Left lung (tissue), 14 donors: ENCODE measurements at places on chromosomes 5 and 9. TPM values are rescaled to one million over a fixed set of nuclear protein-coding genes. Genes with fewer than 3 reads are reported as not detected.
A peak's percentile ranks its signal among the peaks of the same experiment; 100 is the strongest.

- no peaks in the 10 kb centered on the region for H3K4me1 ChIP-seq
- H3K27ac ChIP-seq, result no peak overlapping the region
- no peak for DNase-seq
- no peaks in the 10 kb centered on the region for H3K36me3 ChIP-seq
- H3K27me3 ChIP-seq, result peaks cover 11% of the 10 kb centered on the region
These were observed 41.1 kb upstream of the TEX48 start for GRCh38 chr9:114722937-114723620.

DNA sequence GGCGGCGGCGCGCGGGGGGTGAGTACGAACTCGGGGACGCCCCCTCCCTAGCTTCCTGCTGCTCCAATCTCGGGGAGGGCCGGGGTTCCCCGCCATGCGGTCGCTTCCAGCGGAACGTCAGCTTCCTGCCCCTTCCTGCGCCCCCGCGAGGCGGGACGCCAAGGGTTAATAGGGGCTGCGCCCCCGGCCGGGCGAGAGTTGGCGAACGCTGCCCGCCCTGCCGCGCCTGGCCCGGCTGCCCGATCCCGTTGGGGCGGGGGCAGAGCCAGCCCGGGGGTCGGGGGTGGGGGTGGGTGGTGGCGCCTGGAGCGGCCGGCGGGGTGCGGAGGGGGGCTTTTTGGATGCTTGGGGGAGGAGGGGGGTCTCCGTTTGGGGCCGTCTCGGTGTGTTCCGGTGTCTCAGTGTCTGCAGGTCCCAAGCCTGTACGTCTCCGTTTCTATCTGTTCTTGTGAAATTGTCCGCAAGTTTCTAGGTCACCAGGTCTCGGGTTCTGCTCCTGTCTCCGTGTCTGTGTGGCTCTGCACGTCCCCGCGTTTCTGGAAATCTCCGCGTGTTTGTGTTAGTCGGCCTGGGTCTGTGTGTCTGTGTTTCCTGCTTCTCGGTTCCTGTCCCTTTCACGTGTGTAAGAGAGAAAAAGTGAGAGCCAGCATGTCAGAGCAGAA lies 789 bp downstream of the COL27A1 start:
- peak overlapping the region; percentile 47 for H3K4me3 ChIP-seq
- H3K36me3 ChIP-seq, result no peaks in the 10 kb centered on the region
- H3K27me3 ChIP-seq, result peaks cover 63% of the 10 kb centered on the region
- peak overlapping the region; percentile 18 for H3K27ac ChIP-seq

GRCh38 chr9:133335924-133336811 lies at the start of gene SURF6:
Gene SURF6 (minus strand): TSS chr9:133336188. CDS start chr9:133336132, 56 bp downstream.
- no peak within 1 kb of the TSS for H3K27ac ChIP-seq
- peak within 1 kb of the TSS; percentile 94 for H3K4me3 ChIP-seq
- H3K4me1 ChIP-seq, result peaks cover 14% of the 10 kb centered on the region

GRCh38 chr9:136546697-136547501 lies 1.1 kb upstream of the NOTCH1 start:
- DNase-seq, result peak; percentile 74
- H3K4me3 ChIP-seq, result peak overlapping the region; percentile 60
- H3K4me1 ChIP-seq, result peaks cover 73% of the 10 kb centered on the region
- peak overlapping the region; percentile 99 for H3K27ac ChIP-seq

GRCh38 chr9:121818016-121818661 lies 166.7 kb downstream of the DAB2IP start:
- no peaks in the 10 kb centered on the region for H3K27me3 ChIP-seq
- H3K4me1 ChIP-seq, result no peaks in the 10 kb centered on the region
- no peak overlapping the region for H3K27ac ChIP-seq

DNA sequence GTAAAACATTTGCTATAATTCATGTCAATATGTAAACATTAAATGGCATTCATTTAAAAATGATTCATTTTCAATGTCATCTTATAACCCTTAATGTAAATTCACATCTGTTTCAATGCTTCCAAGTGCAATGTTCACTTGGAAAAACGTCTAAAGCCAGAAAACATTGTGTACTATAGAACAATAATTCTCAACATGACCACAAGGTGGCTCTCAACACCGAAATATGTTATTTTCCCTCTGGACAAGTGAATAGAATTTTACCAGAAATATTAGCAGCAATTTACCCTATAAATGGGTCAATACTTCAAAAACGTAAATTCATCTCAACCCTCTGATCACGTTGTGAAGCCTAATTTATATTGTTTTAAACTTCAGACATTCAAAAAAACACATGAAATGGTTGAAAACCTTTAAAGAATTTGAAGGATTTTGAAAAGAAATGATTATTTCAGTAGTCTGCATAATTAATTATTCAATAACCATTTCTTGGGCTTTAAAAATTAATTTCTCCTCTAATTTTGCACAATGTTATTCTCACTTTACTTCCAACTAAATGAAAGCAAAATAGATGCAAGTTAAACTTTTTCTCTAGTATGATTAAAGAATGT lies 11.0 kb downstream of the CDH10 start:
- DNase-seq, result no peak
- H3K27ac ChIP-seq, result no peak overlapping the region
- no peaks in the 10 kb centered on the region for H3K4me1 ChIP-seq
- H3K36me3 ChIP-seq, result no peaks in the 10 kb centered on the region
- no peaks in the 10 kb centered on the region for H3K27me3 ChIP-seq

DNA sequence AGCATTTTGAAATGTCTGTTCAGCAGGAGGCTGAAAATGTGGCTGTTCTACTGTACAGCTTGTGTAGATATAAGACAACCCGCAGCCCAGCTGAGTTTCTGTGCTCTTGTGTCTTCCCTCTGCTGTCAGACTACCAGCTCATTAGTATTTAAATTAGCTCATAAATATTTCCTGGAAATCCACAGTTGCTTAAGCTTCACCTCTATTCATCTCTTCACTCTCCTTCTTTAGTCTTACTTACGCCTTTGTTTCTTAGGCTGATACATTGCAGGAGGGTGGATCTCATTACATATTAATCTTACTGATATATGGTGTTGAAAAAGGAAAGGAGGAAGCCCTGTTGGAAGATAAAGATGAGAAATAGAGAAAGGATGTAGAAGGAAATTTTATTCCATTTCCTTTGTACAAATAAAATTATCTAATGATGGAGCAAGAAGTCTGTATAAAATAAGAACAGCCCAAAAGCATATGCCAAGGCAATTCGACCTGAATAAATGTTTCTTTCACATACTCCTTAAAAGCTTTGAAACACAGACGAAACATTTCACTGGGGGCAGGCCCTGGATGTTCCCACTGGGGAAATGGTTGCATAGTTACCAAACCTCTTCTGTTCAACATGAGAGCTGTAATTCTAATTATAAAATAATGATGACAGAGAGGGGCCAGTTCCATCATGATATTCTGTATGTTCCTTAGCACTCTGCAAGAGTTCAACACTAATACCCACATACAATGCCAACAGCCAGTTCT lies 111.8 kb upstream of the APC start:
- no peaks in the 10 kb centered on the region for H3K4me1 ChIP-seq
- DNase-seq, result no peak
- no peaks in the 10 kb centered on the region for H3K36me3 ChIP-seq
- H3K4me3 ChIP-seq, result no peak overlapping the region
- no peak overlapping the region for H3K27ac ChIP-seq
- peaks cover 4% of the 10 kb centered on the region for H3K27me3 ChIP-seq

The FAM151B gene
- 4.7 TPM for total RNA-seq

DNA sequence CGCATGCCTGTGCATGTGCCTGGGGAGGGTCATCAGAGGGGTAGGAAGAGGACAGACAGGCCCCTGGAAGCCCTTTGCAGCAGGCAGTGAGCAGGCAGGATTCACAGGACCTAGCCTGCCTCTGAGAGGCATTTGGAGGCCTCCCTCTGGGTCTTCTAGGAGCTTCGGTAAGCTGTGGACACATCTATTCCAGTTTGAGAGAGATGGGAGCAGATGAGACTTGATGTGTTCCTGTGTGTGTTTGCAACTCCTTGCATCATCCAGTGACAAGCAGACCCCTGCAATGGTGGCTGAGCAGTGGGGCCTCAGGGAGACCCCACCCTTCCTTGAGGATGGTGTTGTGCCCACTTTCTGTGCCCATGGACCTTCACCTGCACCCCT lies 64.0 kb downstream of the GADD45G start:
- H3K27me3 ChIP-seq, result no peaks in the 10 kb centered on the region
- peaks cover 22% of the 10 kb centered on the region for H3K4me1 ChIP-seq
- H3K4me3 ChIP-seq, result no peak overlapping the region
- H3K27ac ChIP-seq, result no peak overlapping the region
- H3K36me3 ChIP-seq, result no peaks in the 10 kb centered on the region

DNA sequence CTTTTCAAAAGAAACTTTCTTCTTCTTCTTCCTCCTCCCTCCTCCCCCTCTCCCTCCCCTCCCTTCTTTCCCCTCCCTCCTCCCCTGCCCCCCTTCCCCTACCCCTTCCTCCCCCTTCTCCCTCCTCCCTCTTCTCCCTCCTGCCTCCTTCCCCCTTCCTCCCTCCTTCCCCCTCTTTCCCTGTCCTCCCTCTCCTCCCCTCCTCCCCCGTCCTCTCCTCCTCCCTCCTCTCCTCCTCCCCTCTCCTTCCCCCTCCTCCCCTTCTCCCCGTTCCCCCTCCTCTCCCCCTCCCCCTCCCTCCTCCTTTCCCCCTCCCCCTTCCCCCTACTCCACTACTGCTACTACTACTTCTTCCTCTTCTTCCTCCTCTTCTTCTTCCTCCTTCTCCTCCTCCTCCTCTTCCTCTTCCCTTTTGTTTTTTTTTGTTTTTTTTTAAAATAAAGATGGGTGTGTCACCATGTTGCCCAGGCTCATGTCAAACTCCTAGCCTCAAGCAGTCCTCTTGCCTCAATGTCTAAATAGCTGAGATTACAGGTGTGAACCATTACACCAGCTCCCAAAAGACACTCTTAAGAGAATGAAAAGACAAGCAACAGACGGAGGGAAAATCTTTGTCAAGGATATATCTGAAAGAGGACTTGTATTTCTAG lies 87.5 kb downstream of the SCAMP1 start:
- H3K4me1 ChIP-seq, result no peaks in the 10 kb centered on the region
- no peaks in the 10 kb centered on the region for H3K36me3 ChIP-seq
- no peak overlapping the region for H3K27ac ChIP-seq
- DNase-seq, result no peak
- H3K27me3 ChIP-seq, result no peaks in the 10 kb centered on the region
- H3K4me3 ChIP-seq, result no peak overlapping the region

DNA sequence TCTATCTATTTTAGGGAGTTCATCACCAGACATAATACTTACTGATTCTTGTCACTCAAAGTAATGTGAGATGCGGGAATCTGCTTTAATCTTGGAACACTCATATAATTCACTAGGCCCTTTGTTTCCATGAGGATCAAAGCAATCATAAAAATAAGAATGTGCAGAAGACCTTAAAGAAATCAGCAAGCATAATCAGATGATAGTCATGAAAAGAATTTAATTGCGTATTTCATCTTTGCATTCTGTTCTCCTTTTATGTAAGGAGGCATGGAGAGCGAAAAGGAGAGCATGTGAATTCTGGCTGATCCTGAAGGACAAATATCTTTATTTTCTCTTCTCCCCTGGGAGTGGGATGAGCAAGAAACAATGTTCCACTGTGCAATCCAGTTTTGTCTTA lies 128.0 kb downstream of the RAB3C start:
- H3K36me3 ChIP-seq, result no peaks in the 10 kb centered on the region
- DNase-seq, result no peak
- no peak overlapping the region for H3K4me3 ChIP-seq
- H3K27ac ChIP-seq, result no peak overlapping the region
- no peaks in the 10 kb centered on the region for H3K4me1 ChIP-seq

GRCh38 chr9:100426530-100427365 lies at the start of gene MSANTD3:
Gene MSANTD3 (plus strand): TSS chr9:100427143. CDS start chr9:100441939, 14,796 bp downstream.
- H3K36me3 ChIP-seq, result no peaks in the 10 kb centered on the region
- H3K27ac ChIP-seq, result peak within 1 kb of the TSS; percentile 90
- H3K4me3 ChIP-seq, result peak within 1 kb of the TSS; percentile 71
- peak; percentile 79 for DNase-seq
- peaks cover 38% of the 10 kb centered on the region for H3K4me1 ChIP-seq
- no peaks in the 10 kb centered on the region for H3K27me3 ChIP-seq

DNA sequence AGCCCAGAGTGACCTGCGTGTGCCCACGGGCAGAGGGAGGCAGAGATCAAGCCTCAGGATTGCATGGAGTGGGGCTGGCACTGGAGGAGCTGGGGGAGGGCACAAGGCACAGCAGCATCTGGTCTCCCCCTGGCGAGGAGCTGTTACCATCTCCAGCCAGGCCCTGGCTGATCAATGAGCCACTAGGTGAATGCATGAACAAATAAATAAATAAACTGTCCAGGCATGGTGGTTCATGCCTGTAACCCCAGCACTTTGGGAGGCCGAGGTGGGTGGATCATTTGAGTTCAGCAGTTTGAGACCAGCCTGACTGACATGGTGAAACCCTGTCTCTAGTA lies 14.3 kb upstream of the PSMB7 start:
- no peaks in the 10 kb centered on the region for H3K27me3 ChIP-seq
- no peak overlapping the region for H3K27ac ChIP-seq
- no peak for DNase-seq

DNA sequence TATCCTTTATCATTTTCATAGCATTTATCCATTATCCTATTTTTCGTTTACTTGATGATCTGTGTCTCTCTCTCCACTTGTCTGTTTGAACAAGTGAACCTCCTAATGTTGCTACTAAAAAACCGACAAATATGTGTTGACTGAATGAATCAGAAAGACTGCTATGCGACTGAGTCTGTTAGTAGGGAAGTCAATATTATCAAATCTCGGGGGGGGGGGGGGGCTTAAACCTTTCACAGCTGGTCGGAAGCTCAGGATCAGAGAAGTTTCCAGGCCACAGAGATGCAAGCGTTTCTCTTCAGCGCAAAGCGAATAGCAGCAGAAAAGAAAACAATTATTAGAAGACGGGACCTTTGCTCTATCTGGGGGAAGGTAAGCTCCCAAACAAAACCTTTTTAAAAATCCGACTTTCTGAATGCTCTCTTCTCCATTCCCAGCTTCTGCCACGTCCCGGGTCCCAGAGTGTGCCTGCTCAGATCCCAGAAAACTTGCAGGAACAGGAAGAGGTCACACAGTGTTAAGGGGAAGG lies 412 bp downstream of the RIOK2 start:
- H3K4me3 ChIP-seq, result peak overlapping the region; percentile 71
- H3K27ac ChIP-seq, result peak overlapping the region; percentile 88
- H3K36me3 ChIP-seq, result peaks cover 25% of the 10 kb centered on the region
- DNase-seq, result no peak

- H3K27ac ChIP-seq, result no peak overlapping the region
- H3K27me3 ChIP-seq, result no peaks in the 10 kb centered on the region
- no peak overlapping the region for H3K4me3 ChIP-seq
These were observed 92.0 kb upstream of the IRX4 start for GRCh38 chr5:1974501-1975405.

The FST gene
- 3.7 TPM for total RNA-seq

GRCh38 chr9:113397203-113397631 lies 3.9 kb downstream of the ALAD start:
- H3K4me1 ChIP-seq, result peaks cover 8% of the 10 kb centered on the region
- no peak overlapping the region for H3K27ac ChIP-seq
- no peak overlapping the region for H3K4me3 ChIP-seq
- H3K36me3 ChIP-seq, result peaks cover 12% of the 10 kb centered on the region
- H3K27me3 ChIP-seq, result no peaks in the 10 kb centered on the region

DNA sequence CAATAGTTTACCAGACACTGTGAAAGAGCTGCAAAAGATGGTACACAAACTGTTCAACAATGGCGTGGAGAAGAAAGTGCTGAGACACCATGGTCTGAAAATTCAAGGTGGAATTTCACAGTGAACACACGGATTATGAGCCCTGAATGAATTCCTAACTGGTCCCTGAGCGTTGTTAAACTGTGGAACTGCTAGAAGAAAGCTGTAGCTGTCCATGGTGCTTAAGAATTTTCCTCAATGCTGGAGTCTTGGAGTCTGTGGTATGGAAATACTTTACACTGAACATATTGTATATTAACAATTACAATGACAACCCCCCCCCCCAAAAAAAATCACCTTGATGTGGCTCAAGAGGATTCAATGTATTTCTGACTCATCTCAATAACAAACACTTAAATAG lies 68.5 kb downstream of the SLC24A2 start:
- H3K27me3 ChIP-seq, result no peaks in the 10 kb centered on the region
- H3K27ac ChIP-seq, result no peak overlapping the region
- no peak for DNase-seq
- H3K36me3 ChIP-seq, result no peaks in the 10 kb centered on the region
- H3K4me3 ChIP-seq, result no peak overlapping the region

The ARL10 gene
- total RNA-seq, result 6.0 TPM
